ENCODE measurements at places on chromosomes 12 and 14.

DNA sequence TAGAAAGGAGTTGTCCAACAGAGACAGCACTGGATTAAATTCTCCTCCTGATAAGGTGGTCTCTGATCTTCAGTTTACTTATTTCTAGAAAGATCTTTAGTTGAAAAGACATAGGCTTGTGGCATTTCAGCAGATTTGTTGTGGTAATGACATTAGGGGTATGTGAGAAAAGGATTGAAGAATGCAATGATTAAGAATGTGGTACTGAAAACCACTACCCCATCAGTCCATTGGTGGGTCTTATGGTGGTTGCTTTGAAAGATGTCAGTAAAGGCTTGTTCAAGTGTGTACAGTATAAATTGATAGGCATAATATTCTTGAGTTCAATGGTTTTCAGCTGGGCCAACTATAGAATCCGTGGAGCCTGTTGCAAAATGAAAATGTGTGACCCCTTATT lies 10.8 kb downstream of the PPFIBP1 start:
- DNase-seq: no peak

GRCh38 chr12:30774599-30774998 lies 19.8 kb upstream of the CAPRIN2 start:
- DNase-seq: no peak

- DNase-seq: no peak
These were observed 46.0 kb upstream of the EVL start for GRCh38 chr14:100019156-100019744.

GRCh38 chr14:89798212-89798773 lies 156.2 kb downstream of the EFCAB11 start:
- no peak for DNase-seq

GRCh38 chr12:47574252-47575021 lies 131.4 kb downstream of the RPAP3 start:
- no peak for DNase-seq

DNA sequence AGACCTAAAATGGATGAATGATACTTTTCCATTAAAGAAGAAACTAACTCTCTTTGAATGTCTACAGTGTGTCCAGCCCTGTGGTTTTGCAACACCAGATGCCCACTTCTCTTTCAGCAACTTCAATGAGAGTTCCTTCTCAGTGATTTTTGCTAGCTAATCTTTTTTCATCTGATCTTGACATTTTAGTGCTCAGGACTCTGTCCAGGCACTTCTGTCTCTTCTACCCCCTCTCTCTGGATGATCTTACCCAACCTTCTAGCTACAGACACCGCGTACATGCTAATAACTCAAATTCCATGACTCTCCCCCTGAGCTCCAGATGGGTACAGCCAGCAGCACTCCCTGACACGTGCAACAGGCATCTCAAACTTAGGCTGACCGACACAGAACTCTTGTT lies 161.1 kb upstream of the FOXN3 start:
- no peak for DNase-seq

DNA sequence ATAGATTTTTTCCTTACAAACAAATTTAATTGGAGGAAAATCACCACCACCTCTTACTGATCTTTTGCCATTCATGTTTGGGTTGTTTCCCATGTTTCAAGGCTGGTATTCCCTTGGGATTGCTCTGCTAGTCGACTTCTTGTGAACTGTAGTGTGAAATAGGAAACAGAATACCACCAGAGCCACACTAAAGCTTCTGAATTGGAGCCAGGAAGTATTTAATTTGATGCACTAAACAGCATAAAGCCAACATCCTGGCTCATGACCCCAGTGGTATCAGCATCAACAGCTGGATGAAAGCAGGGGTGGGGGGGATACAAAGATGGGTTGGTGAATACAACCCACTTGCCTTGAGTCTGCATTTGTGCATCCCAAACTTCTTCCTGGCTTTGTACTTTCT lies 127.5 kb downstream of the TBC1D30 start:
- no peak for DNase-seq

- no peak for DNase-seq
These were observed 88.4 kb downstream of the BORCS5 start for GRCh38 chr12:12445165-12445881.

DNA sequence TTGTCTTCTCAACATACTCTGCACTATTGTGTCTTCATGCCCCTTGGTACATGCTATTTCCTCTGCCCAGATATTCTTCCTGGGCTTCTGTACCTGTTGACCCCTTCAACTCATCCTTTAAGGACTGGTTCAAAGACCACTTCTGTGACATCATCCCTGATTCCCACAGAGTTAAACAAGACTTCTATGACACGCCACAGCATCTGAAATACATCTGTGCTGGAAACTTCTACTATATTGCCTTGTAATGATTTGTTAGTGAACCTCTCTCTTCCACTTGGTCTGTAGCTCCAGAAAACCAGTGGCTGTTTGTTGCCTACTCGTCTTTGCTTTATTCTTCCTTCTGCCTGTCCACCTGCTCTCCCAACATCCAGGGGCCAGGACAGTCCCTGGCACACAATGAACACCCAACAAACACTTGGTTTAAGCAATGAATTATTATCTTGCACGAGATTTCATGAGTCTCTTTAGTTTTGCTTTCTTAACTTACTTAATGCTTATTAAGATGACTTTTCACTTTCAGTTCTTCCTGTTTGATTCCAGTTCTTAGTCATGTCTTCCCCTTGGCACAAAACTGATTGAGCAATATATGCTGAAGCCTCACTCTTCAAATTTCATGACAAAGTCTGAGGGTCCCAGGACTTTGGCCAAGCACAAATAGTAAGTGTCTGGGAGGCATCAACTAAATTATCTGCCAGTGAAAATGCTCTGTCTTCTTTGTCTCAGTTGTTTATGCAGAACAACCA lies 485.9 kb downstream of the APAF1 start:
- DNase-seq: no peak

GRCh38 chr12:105053116-105053572 lies 31.1 kb downstream of the ALDH1L2 start:
- DNase-seq: peak; percentile 61

DNA sequence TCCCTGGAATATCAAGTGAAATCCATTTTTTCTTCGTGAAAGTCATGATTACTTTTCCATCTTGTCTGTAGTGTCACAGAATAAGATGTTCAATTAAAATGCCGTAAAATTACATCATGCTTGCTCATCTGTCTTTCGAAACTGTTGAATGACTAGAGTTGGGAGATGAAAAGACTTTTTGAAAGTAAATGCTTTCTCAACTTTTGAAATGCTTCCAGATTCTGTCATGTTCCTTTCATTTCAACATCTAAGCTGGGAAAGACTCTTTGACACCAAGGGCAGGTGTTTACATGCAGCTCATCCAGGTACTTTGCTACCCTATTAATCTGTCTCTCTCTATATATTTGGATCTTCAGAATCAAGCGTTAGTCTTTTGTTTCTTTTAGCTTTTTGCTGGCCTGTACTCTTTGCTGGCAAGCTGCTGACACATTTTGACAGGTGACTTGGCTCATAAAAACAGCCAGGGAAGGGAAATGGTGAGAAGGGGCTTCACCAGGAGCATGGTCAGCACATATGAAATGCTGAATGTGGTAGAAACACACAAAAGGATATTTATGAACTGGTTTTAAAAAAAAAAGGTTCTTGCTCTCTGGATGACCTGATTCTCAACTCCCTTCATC lies 77.0 kb upstream of the METAP2 start:
- peak; percentile 91 for DNase-seq
